ENCODE measurements at places on chromosomes 6 and 20.

DNA sequence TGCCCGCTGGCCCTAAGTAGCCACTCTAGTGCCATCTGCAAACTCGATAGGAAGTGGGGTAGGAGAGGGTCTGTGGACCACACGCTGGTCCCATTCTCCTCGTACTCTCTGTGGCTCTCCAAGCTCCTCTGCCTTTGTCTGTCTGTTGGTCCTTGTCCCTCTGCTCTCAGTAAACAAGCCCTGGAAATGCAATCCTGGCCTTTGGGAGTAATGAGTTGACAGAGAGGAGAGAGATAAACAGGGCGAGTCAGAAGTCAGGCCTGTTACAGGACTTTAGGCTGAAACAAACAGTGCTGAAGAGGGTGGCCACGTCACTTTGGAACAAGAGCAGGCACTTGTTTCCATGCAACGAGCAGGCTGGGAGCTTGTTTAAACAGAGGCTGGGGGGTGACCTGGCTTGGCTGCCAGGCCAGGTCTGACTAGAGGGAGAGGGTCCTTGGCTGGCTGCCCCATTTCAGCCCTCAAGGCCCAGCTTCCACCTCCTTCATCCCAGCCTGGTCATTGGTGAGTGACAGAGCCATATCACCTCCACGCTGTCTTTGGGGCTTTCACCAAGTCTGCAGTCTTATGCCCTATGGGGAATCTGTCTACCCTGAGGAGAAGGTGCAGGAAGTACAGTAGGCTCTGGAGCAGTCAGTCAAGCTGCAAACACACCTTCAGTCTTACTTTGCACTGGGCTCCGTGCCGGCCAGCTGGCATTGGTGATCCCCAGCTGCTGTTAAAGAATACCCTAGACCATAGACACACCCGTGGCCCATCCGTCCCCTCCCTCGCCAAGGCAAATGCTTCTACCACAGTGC, 22.6 kb downstream of the FOXP4 start:
- DNase-seq, result no peak

DNA sequence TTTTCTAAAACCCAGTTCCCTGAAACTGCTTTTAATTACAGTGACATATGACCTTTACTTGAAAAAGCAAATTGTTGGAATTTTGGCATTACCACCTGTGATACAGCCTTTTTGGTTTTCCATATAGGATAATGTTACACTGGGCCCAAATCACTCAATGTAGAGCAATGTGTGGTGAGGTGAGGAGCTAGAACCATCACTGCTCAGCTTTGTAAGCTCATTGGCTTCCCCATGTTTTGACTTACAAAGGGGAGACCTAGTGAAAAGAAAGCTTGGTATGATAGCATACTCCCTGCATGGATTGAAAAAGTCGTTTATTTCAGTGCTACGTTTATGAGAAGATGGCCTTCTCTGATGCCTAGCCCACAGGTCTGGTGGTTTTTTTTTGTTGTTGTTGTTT, 470.4 kb upstream of the EPHA7 start:
- no peak for DNase-seq

DNA sequence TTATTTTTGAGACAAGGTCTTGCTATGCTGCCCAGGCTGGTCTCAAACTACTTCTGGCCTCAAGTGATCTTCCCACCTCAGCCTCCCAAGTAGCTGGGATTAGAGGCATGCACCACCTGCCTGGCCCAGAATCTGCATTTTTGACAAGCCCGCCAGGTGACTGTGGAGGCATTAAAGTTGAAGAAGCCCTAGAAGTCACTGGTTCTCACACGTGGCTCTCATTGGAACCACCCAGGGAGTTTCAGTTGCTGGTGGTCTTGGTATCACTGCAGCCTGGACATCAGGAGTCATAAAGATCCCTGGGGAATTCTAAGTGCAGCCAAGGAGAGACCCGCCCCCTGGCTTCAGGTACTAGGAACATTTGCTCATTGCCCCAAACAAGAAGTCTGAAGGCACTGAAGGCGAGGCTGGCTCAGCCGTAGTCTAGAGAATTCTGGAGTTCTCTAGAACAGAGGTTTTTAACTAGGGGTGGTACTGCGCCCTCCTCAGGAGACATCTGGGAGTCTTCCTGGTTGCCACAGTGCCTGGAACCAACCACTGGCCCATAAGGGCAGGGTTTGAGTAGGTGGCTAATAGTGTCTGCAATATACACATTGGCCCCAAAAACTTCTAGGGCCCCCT, 182.8 kb downstream of the ZMYND8 start:
- DNase-seq, result peak; percentile 11

DNA sequence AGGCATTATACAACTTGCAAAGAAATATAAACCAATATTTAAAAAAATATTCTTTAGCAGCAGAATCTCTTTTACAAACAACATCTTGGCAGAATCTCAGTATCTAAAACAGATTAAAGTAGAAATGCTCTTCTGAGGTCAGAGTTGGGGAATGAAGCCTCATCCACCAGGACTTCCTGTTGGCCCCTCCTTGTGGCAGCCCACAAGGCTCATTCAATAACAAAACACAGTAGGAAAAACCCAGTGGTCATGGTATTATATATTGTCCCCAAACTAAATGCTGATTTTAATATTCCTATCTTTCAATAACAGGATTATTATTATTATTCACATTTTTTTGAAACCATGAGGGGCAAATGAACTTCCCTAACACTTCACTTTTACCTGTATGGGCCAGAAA, 368.6 kb downstream of the BTBD9 start:
- peak; percentile 19 for DNase-seq

DNA sequence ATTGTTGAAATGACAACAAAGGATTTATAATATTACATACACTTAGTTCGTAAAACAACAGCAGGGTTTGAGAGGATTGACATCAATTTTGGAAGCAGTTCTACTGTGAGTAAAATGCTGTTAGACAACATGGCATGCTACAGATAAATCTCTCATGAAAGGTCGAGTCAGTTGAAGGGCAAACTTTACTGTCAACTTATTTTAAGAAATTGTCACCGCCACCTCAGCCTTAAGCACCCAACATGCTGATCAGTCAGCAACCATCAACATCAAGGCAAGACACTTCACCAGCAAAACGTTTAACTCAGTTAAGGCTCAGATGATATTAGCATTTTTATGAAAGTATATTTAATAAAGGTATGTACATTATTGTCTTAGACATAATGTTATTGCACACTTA, 31.0 kb downstream of the CYB5R4 start:
- DNase-seq, result no peak

DNA sequence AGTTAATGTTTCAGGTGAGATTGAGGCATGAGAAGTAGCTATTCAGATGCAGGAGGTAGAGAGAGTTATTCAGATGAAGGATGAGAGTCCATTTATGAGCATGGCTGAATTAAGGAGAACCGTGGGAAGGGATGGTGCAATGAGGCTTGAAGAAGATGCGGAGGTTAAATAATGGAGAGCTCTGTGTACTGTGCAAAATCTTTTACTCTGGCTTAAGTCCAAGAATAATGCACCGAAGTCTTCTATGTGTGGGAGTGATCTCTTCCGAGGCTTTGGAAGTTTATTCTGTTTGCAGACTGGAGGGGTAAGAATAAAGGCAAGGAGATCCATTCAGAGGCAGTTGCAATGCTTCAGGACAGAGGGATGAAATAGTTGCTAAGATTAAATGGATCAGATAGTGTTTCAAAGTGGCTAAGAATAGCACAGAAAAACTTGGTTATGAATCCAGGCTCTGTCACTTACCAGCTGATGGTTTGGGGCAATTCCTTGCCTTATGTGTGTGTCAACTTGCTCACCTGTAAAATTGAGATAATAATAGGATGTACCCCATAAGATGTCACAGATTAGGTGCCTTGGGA, 467.1 kb downstream of the HDGFL1 start:
- no peak for DNase-seq

GRCh38 chr20:44342248-44342647, 5.4 kb downstream of the R3HDML start:
- no peak for DNase-seq
